RPMI7951 (cell line): ENCODE measurements at places on chromosomes 12 and 14. TPM values are rescaled to one million over a fixed set of nuclear protein-coding genes. Genes with fewer than 3 reads are reported as not detected.

Gene CLECL1
- total RNA-seq: not detected in 2 replicates

Gene KRT73
- not detected in 2 replicates for total RNA-seq

Gene DPPA3
- total RNA-seq: not detected in 2 replicates

Gene KIF21A
- total RNA-seq: 8.8 and 11.9 TPM in 2 replicates

Gene FOXN4
- total RNA-seq: not detected in 2 replicates

Gene PRR4
- 1.3 and 2.2 TPM in 2 replicates for total RNA-seq

Gene NKX2-1
- total RNA-seq: not detected in 2 replicates

Gene SERPINA12
- total RNA-seq: not detected in 2 replicates

GRCh38 chr14:104788161-104788818 lies 7.3 kb downstream of the AKT1 start:
- DNase-seq: no peak

DNA sequence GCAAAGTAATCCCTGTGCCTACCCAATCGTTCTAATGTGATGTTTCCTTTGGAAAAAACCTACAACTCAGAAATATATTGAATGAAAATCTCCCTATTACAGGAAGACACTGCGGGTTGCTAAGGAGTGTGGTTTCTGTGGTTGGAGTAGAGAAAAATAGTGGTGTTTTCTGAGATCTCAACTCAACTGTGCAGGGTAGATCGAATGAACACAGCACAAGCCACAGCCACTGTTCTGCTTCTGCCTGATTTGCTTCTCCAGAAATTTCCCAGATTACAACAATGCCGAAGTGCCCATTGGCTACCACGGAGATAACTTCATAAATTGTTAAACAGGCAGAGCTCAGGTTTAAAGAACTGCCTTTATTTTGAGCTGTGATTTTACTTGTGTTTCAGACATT lies 480.4 kb downstream of the DIO2 start:
- DNase-seq: peak; percentile 28

DNA sequence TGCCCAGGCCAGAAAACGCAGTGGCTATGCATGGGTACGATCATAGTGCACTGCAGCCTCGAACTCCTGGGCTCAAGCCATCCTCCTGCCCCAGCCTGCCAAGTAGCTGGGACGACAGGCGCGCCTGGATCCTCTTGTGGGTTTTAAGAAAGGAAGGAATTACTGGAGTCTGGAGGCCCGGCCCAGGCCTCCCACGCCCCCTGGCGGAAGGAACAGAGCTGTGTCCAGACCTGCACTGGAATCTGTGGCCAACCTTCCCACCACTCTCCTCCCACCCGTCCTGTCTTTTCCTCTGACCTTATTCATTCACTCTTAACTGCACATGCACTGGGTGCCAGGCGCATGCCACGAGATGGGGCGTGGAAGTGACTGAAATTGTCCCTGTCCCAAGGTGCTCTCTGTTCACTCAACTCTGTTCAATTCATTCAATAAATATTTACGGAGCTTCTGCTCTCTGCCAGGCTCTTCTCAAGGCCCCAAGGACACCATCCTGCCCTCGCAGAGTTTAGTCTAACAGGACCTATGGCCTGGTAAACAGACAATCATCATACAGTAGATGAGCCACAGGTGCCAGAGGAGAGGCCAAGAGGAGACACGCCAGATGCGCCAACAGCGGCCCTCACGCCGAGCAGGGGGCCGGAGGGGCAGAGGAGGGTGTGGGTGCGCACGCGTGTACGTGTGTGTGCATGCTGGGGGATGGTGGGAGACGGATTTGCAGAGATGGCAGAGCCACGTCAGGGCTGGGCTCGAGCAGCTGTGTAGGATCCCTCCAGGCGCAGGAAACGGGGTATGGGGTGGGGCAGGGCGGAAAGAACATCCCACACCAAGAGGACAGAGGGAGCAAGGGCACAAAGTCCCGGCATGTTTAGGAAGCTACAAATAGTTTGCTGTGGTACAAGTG lies 13.7 kb upstream of the TMEM106C start:
- DNase-seq: peak; percentile 76

DNA sequence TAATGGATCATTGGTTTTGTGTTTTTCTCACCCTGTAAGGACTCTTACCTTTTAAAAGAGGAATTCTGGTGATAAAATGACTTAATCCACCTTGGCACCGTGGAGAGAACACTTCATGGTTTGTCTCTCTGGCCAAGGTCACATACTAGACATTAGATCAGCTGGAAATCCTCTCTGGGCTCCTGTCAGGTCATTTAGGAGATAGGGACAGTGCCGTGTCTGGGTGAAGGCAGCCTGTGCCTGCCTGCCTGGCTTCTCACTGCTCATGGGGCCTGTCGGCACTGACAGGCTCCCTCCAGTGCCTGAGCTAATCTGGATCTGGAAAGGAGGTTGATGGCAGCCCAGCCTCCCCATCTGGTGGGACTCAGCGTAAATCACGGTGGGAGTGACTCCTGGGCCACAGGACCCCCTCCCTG lies 5.7 kb downstream of the CRADD start:
- DNase-seq: no peak

DNA sequence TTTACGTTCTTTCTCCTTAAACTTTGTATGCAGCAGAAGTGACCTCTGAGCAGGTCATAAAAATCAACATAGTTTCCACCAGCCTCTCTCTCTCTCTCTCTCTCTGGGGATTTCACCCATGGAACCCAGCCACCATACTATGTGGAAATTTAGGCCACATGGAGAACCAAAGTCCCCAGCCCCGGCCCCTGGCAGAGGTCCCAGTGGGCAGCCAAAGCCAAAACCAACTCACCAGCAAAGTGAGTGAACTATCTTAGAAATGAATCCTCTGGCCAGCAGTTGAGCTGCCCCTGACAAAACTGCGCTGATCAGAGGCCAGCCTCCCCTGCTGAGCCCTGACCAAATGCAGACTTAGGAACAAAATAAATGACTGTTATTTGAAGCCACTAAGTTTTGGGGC lies 9.2 kb downstream of the DUSP6 start:
- no peak for DNase-seq

GRCh38 chr12:104684884-104685283 lies 228.1 kb downstream of the CHST11 start:
- peak; percentile 58 for DNase-seq

GRCh38 chr14:80403036-80403435 lies 191.7 kb upstream of the DIO2 start:
- no peak for DNase-seq

GRCh38 chr14:71467361-71467811 lies 464.8 kb upstream of the RGS6 start:
- DNase-seq: peak; percentile 29

GRCh38 chr14:54258382-54258781 lies 138.4 kb upstream of the CDKN3 start:
- no peak for DNase-seq

- DNase-seq: peak; percentile 84
These were observed 40.0 kb upstream of the PNMA1 start for GRCh38 chr14:73753887-73754795.

GRCh38 chr12:118908811-118909210 lies 72.5 kb upstream of the SRRM4 start:
- no peak for DNase-seq

DNA sequence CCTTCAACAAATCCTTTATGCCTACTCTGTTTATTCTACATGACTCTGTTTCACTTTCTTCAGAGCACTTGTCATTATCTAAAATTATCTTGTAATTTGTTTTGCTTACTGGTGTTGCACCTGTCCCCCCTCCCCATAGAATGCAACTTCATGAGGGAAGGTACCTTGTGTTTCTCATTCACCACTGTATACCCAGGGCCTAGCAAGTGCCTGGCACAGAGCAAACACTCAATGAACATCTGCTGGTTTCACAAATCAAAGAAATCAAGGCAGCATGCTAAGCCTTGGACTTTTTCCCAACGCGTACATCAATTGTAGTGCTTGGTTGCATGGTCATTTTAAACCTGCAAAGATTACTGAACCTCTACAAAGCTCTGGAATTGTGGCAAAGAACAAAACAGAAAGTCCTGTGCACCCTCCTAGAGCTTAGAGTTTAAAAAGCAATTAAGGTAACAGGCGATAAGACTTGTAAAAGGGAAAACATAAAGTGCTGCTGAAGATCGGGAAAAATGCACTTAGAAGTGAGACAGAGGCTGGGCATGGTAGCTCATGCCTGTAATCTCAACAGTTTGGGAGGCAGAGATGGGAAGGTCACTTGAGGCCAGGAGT lies 479.1 kb downstream of the MED13L start:
- no peak for DNase-seq

DNA sequence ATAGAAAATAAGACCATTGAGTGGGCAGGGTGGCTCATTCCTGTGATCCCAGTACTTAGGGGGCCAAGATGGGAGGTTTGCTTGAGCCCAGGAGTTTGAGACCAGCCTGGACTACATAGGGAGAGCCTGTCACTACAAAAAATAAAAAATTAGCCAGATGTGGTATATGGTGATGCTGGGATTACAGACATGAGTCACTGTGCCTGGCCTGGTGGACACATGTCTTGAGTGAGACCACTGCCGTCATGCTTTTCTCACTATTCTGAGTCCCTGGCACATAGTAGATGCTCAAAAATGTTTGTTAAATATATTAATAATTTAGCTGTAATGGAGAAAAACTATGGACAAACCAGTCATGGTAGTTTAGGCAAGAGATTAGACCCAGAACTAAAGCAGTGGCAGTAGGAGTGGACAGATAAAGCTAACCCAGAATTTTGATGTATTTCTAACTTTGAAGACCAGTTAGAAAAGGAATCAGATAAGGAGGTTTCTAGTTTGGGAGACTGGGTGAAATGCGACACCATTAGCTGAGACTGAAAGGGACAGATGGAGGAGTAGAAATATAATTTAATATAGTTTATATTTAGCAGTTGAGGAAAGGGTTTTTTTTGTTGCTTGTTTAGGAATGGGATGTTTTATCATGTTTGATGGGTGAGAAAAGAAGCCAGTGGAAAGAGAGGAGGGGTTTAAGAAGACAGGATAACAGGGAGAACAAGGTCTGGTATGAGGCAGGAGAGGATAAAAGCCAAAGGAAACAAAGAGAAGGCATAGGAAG lies 7.4 kb upstream of the PTGES3 start:
- no peak for DNase-seq

DNA sequence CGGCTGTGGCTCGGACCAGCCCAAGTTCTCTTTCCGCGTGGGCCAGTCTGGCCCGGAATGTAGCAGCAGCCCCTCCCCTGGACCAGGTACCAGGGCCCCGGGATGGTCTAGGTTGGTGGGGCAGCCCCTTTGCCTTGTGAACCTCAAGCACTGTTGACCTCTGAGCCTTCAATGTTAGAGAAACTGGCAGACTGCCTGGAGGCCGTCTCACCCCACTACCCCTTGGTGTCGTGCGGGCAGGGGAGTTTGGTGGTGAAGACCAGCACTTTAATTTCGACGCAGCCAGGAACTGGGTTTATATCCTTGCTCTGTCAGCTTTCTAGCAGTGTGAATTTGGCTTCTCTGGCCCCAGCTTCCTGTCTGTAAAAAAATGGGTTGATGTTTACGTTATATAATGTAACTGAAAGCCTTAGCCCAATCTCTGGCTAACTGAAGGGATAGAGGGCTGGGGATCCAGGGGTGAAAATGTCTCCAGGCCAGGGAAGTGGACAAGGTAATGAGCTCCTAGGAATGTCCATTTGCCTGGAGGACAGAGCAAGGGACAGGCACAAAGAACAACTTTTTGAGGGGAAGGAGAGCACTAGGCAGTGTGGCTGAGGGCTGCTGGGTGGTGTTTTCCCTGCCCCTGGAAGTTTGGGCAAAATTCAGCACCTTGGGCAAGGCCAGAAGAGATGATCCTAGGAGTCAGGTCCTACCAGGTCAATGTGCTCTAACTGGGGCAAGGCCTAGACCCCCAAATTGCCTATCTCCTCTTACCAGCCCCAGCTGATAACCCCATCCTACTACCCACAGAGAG lies 11.4 kb downstream of the MCRS1 start:
- DNase-seq: no peak

DNA sequence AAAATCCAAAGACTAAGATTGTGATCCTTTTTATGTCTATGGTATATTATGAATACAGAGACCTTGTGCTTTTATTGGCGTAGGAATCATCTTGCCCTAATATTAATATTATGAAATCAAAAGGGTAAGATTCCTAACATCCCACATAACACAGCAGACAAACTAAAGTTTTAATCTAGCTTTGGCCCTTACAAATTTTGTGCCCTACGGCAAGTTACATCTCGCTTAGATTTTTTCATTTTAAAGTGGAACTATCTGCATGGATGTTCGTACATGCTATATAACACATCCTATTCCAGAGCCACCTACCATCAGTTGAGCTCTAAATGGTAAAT lies 217 bp upstream of the SMIM10L1 start:
- no peak for DNase-seq

DNA sequence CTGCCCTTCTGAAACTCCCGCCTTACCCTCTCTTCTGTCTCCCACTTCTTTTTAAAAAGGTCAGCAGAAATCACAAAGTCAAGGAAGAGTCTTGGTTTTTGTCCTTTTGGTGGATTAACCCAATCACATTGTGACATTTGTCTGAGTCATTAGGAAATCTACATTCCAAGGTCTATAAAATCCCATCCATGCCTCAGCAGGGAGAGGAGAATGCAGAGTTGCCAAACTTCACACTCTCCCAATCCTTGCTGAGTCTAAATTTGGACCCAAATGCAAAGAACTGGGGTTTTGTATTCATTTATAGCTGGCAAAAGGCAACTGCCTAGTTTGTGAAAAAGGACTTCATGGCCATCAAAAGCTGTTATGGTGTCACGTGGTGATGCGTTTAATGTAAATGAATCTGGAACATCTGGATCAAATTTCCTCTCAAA lies 67.9 kb downstream of the TMEM30B start:
- peak; percentile 76 for DNase-seq

GRCh38 chr12:11840366-11840765 lies 190.9 kb downstream of the ETV6 start:
- no peak for DNase-seq

DNA sequence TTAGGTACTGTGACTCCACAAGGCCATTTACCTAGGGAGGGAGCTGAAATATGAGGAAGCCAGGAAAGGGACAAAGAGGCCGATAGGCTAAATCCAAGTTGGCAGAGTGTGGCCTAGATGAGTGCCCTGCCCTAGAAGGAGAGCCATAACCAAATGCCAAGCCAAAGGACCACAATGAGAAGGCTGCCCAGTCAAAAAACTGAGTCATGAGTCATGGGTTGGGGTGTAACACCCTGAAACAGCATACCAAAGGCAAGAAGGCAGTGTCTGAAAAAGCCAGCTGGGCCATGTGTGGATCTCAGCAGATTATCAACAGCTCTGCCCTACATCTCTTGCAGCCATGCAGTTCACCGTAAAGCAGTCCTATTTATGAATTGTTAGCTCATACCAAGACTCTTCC lies 171.7 kb downstream of the PHLDA1 start:
- peak; percentile 77 for DNase-seq

GRCh38 chr12:99374023-99374422 lies 273.5 kb upstream of the GARIN6 start:
- DNase-seq: no peak

DNA sequence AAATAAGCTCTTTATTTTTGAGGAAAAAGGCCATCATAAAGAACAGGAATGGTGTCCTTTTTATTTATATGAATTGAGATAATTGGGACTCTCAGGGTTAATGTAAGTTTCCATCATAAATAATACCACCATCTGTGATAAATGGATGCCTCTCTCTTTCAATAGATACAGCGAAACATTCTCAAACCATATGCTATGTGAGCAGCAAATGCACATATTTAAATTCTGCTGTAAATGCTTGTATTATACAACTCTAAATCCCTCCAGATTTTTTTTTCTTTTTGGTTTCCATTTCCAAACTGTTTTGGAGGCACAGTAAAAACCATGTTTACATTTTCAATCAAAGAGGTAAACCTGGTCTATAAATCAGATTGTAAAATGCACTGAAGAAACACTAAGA lies 132.3 kb downstream of the TMEM132C start:
- no peak for DNase-seq

- DNase-seq: peak; percentile 28
These were observed 545 bp downstream of the CPSF2 start for GRCh38 chr14:92122351-92122677.

- DNase-seq: no peak
These were observed 293.9 kb downstream of the RPAP3 start for GRCh38 chr12:47411966-47412365.
